ENCODE measurements at places on chromosomes 6 and 20.

- H3K4me1 ChIP-seq, result no peaks in the 10 kb centered on the region
- H3K27me3 ChIP-seq, result no peaks in the 10 kb centered on the region
- H3K36me3 ChIP-seq, result no peaks in the 10 kb centered on the region
- H3K27ac ChIP-seq, result no peak overlapping the region
- no peak overlapping the region for H3K4me3 ChIP-seq
Measured at GRCh38 chr6:38631186-38631783, 8.4 kb downstream of the BTBD9 start.

DNA sequence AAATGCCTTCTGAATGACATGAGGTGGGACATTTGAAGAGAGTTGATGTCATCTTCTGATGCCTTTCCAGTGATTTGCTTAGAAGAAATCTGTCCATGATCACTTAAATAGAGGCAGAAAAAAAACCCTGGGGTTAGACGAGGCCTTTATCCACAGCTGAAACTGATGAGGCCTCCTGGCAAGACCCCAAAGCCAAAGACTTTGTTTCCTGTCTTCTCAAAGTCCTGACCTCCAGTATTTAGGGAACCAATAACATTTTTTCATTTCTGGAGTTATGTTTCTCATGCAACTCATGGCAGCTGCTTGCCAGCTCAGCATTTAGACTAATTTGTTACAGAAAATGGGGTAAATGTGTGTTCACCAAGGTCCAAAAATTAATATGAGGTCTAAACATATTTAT, 248.0 kb upstream of the PRDM1 start:
- H3K27ac ChIP-seq, result no peak overlapping the region
- H3K36me3 ChIP-seq, result no peaks in the 10 kb centered on the region
- no peaks in the 10 kb centered on the region for H3K27me3 ChIP-seq
- no peak overlapping the region for H3K4me3 ChIP-seq

DNA sequence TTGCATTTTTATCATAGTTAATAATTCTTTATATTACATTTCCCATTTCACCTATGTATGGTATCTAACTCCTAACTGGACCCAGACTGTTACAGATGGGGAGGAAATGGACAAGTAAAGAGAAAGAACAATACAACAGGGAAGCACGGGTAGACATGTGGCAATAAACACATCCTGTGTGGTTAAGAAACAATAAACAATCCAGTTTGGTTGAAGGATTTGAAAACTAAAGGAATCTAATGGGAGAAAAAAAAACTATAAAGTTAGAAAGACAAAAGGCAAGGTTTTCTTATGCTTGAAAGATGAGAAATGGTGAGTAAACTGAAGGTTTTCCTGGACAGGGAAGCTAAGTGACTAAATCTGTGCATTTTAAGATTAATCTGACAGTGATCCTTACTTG, 34.9 kb upstream of the ALDH8A1 start:
- H3K4me1 ChIP-seq, result no peaks in the 10 kb centered on the region
- no peak for DNase-seq
- peaks cover 14% of the 10 kb centered on the region for H3K36me3 ChIP-seq
- no peaks in the 10 kb centered on the region for H3K27me3 ChIP-seq
- no peak overlapping the region for H3K27ac ChIP-seq

DNA sequence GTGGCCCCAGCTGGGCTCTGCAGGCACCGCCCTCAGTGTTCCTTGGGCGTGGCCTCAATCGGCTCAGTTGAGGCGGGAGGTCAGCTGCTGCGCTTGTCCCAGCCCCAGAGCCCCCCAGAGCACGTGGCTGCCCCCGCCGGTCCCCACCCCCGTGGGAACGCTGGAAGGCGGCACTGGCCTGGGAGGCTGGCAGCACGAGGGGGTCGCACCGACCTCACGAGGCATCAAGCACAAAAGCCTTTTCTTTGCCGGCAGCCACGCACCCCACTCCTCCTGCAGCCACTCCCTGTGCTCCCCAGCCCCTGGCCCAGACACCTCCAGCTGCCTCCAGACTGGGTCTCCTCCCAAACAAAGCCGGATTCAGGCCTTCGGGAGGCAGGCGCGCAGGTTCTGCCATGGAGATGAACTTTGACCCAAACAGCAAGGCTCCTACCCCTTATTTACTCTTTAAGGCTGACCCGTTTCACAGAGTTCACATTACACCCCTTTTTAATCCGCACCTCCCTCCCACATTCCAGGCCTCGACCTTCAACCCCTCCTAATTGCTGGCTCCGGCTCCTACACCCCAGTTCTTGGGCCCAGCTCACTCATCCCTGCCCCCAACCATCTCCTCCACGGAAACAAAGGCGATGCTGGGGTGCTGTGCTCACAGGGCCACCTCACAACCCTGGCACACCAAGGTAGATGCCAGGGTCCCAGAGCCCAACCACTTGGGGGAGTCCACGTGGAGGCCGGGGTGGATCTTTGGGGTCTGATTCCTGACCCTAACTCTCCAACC, 111.7 kb downstream of the NOL4L start:
- H3K27ac ChIP-seq, result peak overlapping the region; percentile 88
- peak; percentile 76 for DNase-seq
- H3K4me3 ChIP-seq, result no peak overlapping the region
- peaks cover 7% of the 10 kb centered on the region for H3K4me1 ChIP-seq
- peaks cover 85% of the 10 kb centered on the region for H3K36me3 ChIP-seq
- H3K27me3 ChIP-seq, result no peaks in the 10 kb centered on the region

DNA sequence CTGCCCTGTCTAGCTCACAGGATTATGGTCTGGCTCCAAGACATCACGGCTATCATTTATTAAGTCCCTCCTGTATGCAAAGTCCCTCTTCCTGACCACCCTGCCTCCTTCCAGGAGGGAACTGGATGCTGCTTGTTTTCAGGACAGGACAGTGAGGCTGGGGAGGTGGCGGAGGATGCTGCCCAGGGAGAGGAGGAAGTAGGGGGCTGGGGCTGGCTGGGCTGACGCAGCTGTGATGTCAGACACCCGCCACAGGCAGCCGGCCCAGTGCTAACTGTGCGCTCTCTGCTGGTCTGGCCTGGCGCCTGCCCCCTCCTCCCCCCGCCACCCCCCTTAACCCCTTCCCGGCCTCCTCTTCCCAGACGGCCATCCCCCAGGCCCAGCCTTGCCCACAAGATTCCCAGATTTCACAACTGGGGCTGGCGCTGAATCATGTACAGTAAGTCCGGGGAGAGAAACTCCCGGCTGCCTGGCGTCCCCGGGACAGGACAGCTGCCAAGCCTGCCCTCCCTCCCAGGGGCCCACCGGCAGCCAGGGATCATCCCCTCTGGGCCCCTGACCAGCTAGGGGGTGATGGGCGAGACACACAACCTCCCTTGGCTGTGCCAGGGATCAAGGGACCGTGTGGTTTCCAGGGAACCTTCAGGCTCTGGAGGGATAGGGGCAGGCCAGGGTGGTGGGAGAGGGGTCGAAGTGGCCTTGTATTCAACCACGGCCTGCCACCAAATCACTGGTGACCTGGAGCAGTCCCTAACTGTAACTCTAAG, 118.1 kb downstream of the CEBPB start:
- no peaks in the 10 kb centered on the region for H3K27me3 ChIP-seq
- H3K4me3 ChIP-seq, result no peak overlapping the region
- DNase-seq, result no peak

GRCh38 chr6:1814279-1814678, 204.6 kb downstream of the FOXC1 start:
- no peaks in the 10 kb centered on the region for H3K27me3 ChIP-seq
- no peak overlapping the region for H3K4me3 ChIP-seq
- no peaks in the 10 kb centered on the region for H3K4me1 ChIP-seq
- DNase-seq, result no peak
- H3K36me3 ChIP-seq, result no peaks in the 10 kb centered on the region
- H3K27ac ChIP-seq, result no peak overlapping the region

DNA sequence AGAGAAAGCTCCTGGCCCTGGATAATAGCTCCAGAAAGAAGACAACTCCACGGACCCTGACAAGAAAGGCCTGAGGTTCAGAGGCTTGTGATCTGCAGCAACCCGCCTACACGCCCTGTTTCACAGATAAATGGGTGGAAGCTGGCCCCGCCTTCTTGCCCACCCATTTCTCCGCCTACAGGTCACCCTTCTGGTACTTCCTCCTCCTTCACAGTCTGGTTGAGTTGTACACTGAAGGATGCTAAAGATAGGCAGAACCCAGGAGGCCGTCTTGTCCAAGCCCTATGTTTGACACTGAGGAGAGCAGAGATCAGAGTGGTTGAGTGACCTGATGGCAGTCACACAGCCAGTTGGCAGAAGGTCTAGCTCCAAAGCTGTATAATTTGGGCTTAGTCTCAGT, 34.2 kb upstream of the MDGA1 start:
- no peaks in the 10 kb centered on the region for H3K27me3 ChIP-seq
- H3K4me3 ChIP-seq, result no peak overlapping the region
- DNase-seq, result peak; percentile 55
- H3K36me3 ChIP-seq, result no peaks in the 10 kb centered on the region
- H3K27ac ChIP-seq, result no peak overlapping the region

- no peaks in the 10 kb centered on the region for H3K4me1 ChIP-seq
- H3K4me3 ChIP-seq, result no peak overlapping the region
- no peaks in the 10 kb centered on the region for H3K36me3 ChIP-seq
- no peaks in the 10 kb centered on the region for H3K27me3 ChIP-seq
- no peak for DNase-seq
Measured at GRCh38 chr6:132215805-132216204, 185.5 kb downstream of the MOXD1 start.

DNA sequence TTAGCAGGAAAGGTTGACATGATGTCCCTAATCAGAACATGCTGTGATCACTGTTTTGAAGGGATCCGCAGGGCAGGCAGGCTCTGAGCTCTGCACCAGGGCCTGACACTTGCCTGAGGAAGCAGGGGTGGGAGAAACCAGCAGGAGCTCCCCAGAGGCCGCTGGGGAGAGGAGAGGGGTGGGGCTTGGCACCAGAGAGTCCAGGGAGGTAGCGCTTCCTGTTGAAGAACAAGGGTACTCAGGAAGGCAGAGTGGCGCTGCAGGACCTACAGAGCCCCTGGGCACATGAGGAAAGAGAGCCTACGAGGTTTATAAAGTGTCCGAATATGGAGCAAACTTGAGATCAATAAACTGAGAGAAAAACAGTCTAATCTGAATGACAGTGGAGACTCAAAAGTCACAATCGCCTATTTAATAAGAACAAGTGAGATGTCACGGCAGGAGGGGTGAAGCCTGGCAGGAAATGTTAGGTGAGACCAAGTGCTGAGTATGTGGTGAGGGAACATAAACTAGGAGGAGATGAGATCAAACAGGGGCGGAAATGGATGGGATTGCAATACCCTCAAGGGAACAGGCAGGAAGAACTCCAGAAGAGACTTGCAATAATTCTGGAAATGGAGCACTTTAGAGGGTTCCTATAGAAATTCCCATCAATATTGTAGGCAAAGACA, 5.8 kb upstream of the TBXT start:
- DNase-seq, result no peak
- H3K4me1 ChIP-seq, result no peaks in the 10 kb centered on the region
- H3K27me3 ChIP-seq, result peaks cover 8% of the 10 kb centered on the region
- H3K27ac ChIP-seq, result no peak overlapping the region

GRCh38 chr6:1403851-1404712, 14.7 kb downstream of the FOXF2 start:
- H3K4me1 ChIP-seq, result no peaks in the 10 kb centered on the region
- peaks cover 2% of the 10 kb centered on the region for H3K27me3 ChIP-seq
- no peak for DNase-seq
- peaks cover 3% of the 10 kb centered on the region for H3K36me3 ChIP-seq
- H3K4me3 ChIP-seq, result no peak overlapping the region

- H3K4me3 ChIP-seq, result peak overlapping the region; percentile 52
- peaks cover 8% of the 10 kb centered on the region for H3K27me3 ChIP-seq
Measured at GRCh38 chr6:150004783-150005717, 20.3 kb downstream of the RAET1L start.

- DNase-seq, result no peak
- H3K36me3 ChIP-seq, result no peaks in the 10 kb centered on the region
- H3K27ac ChIP-seq, result no peak overlapping the region
- no peaks in the 10 kb centered on the region for H3K27me3 ChIP-seq
Measured at GRCh38 chr6:21885532-21886114, 292.1 kb downstream of the SOX4 start.

- no peaks in the 10 kb centered on the region for H3K27me3 ChIP-seq
- H3K36me3 ChIP-seq, result no peaks in the 10 kb centered on the region
- no peaks in the 10 kb centered on the region for H3K4me1 ChIP-seq
- no peak for DNase-seq
- H3K27ac ChIP-seq, result no peak overlapping the region
Measured at GRCh38 chr6:75997696-75998095, 74.8 kb downstream of the IMPG1 start.

DNA sequence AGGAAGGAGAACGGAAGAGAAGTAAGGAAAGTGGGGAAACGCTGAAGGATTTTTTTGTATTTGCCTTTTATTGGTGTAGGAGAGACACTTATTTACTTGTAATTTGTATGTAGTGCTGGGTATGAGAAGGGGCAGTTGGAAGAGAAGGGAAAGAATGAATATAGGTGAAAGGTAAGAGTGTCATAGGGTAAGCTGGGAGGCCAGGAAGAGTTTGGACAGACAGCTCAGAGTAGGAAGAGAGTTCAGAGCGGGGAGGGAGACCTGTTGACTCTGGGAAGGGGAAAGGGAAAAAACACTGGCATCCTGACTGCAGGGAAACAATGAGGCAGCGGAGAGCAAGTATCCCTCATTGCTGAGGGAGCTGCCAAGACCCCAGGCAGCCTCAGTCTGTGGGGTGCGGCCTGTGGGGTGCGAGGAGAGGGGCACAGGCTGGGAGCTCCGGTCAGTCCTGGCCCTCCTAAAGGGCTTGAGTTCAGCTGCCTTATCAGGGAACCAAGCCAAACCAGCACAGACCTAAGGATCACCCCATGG, 3.1 kb downstream of the TRAF3IP2 start:
- H3K4me3 ChIP-seq, result peak overlapping the region; percentile 8
- peak overlapping the region; percentile 85 for H3K27ac ChIP-seq
- H3K27me3 ChIP-seq, result no peaks in the 10 kb centered on the region
- H3K4me1 ChIP-seq, result peaks cover 5% of the 10 kb centered on the region
- DNase-seq, result no peak

DNA sequence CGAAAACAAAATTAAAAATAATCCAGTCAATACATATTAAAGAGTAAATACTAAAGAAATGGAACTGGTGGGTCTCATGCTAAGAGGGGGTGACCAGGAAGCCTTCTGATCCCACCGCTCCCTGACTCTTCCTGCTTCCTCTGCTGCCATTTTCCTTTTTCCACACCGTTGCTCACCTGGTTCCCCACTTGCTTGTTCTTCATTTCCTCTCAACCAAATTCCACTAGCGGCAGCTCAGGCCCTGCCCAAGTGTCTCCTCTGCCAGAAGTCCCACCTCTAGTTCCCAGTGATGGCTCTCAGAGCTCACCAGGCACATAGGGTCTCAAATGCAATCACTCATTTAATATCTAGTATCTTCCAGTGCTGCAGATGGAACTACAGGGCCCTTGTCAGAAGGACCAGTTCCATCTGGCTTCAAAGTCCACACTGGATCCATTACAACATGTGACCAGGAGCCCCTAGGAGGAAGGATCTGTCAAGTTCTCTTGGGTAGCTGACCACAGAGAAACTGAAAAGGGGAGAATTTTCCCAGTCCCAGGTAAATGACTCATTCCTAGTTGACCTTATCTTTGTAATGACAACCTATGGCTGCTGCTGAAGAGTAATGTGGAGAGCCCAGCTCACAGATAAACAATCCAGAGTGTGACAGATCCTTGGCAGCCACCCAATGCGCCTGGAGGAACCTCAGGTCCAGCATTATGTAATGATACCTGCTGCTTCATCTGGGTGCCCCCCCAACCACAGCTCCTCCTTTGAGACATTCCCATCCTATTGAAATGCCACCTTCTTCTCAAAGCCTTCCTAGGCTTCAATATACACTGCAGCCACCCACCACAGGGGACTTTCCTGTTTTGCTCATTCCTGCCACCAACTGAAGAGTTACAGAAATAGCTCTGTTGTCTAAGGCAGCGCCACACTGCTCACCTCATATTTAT, 38.2 kb downstream of the ELMO2 start:
- peaks cover 2% of the 10 kb centered on the region for H3K4me1 ChIP-seq
- H3K27me3 ChIP-seq, result no peaks in the 10 kb centered on the region
- peaks cover 14% of the 10 kb centered on the region for H3K36me3 ChIP-seq
- no peak overlapping the region for H3K4me3 ChIP-seq
- peak overlapping the region; percentile 66 for H3K27ac ChIP-seq
- DNase-seq, result peak; percentile 68
